Activated CD8-positive, alpha-beta memory T cell treated with anti-CD3 and anti-CD28 coated beads for 36 hours (primary cell): ENCODE measurements at places on chromosomes 5 and 9. TPM values are rescaled to one million over a fixed set of nuclear protein-coding genes. Genes with fewer than 3 reads are reported as not detected.

Gene IL12B
- not detected for total RNA-seq

Gene CDC20B
- total RNA-seq, result 0.08 TPM

Gene SPARC
- 0.15 TPM for total RNA-seq

Gene HK3
- not detected for total RNA-seq

Gene ARID3C
- 0.25 TPM for total RNA-seq

Gene NSG2
- not detected for total RNA-seq

Gene CCDC112
- total RNA-seq, result 0.89 TPM

Gene PCDHGB2
- total RNA-seq, result 0.23 TPM

Gene RUSC2
- 1.2 TPM for total RNA-seq

Gene PCDHA12
- not detected for total RNA-seq

Gene RBM22
- total RNA-seq, result 69.3 TPM

Gene SEC61B
- total RNA-seq, result 186 TPM

Gene ALDH7A1
- 6.6 TPM for total RNA-seq

Gene TYRP1
- total RNA-seq, result not detected

Gene MAN2A1
- 26.6 TPM for total RNA-seq

Gene PCDHB13
- not detected for total RNA-seq

Gene AIF1L
- 0.11 TPM for total RNA-seq

Gene IL17B
- total RNA-seq, result not detected

Gene PCA3
- total RNA-seq, result not detected

Gene SLC36A3
- total RNA-seq, result not detected

Gene UBE2D2
- total RNA-seq, result 264 TPM

Gene CKMT2
- not detected for total RNA-seq

Gene TSSK1B
- total RNA-seq, result not detected

Gene GARIN3
- total RNA-seq, result 0.25 TPM

Gene HMMR
- 55.4 TPM for total RNA-seq
